SHP77 (cell line): ENCODE measurements at places on chromosomes 16 and 17.

DNA sequence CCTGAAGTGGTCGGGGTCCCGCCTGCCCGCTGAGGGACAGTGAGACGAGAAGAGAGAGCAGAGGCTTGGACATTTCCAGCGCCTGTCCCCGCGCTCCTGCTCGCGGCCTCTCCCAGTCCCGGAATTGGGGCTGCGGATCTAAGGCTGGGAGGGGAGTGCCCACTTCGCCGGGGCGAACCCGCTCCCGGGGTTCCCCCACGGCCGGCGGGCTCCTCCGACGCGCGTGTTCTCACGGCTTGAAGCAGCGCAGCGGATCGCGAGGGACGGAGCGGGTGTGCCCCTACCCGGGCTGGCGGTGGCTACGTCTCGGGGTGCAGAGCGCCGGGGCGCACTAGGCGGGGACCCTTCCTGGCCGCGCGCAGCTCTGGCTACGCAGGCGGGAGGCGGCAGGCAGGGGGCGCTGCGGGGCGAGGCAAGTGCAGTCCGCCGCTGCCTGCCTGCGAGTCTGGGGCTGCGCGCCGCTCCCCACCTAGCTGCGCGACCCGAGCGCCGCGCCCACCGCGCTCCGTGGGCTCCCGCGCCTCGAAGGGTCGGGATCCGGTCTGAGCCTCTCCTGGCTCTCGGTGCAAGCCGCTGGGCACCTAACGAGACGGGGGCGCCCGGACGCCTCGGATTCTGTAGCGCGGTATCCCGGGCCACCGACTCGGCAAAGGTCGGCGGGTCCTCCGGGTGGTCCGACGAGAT, 1.2 kb downstream of the NGFR start:
- DNase-seq = no peak

- DNase-seq = no peak
These were observed 5.2 kb upstream of the SPATA2L start for GRCh38 chr16:89706518-89707260.

- DNase-seq = no peak
These were observed 55.3 kb downstream of the ZFPM1 start for GRCh38 chr16:88508376-88508867.

- no peak for DNase-seq
These were observed 553.2 kb downstream of the MAF start for GRCh38 chr16:79047337-79047736.

- no peak for DNase-seq
These were observed 632 bp downstream of the SLC9A5 start for GRCh38 chr16:67249178-67250044.

- no peak for DNase-seq
These were observed 211.2 kb downstream of the IRF8 start for GRCh38 chr16:86110134-86110533.

GRCh38 chr17:8542599-8543502, 87.7 kb downstream of the MYH10 start:
- no peak for DNase-seq

GRCh38 chr17:5011928-5012327, 14.2 kb downstream of the KIF1C start:
- no peak for DNase-seq

GRCh38 chr16:53714205-53715022, 10.5 kb downstream of the FTO start:
- DNase-seq = no peak

GRCh38 chr17:49216953-49217650, 6.6 kb downstream of the ABI3 start:
- no peak for DNase-seq

DNA sequence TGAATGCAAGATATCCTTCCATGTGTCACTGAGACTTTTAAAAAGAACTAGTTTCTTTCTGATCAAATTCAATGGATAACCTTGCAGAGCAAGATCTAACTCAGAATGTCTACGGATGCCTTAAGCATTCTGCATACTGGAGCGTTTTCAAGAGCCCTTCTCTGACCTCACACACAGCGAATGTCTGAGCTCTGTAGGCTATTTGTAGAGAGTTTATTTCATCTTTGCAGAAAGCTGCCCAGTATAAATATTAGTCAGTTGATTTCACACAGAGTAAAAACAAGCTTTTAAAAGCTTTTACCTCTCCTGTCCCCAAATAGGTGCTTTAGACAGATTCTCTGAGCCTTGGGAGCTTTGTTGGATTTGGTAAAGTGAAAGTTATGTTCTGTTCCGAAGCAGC, 165.0 kb downstream of the RBFOX1 start:
- DNase-seq = no peak

DNA sequence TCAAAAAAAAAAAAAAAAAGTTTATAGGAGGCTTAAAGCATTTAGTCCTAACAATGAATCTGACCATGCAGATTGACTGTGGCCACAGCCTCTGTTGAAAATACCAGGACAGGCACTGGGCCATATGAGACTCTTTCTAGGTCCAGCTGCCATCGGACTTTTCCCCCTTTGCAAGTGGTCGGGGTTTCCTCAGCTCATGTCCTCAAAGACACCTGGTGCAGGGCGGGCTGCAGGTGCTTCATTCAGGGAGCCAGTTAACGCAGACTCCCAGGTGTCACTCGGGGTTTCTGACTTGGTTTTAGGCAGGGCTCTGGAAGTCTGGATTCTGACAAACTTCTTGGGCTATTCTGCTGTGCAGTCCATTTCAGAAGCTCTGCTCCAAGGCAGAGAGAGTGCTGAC, 20.9 kb downstream of the ELAC2 start:
- no peak for DNase-seq

DNA sequence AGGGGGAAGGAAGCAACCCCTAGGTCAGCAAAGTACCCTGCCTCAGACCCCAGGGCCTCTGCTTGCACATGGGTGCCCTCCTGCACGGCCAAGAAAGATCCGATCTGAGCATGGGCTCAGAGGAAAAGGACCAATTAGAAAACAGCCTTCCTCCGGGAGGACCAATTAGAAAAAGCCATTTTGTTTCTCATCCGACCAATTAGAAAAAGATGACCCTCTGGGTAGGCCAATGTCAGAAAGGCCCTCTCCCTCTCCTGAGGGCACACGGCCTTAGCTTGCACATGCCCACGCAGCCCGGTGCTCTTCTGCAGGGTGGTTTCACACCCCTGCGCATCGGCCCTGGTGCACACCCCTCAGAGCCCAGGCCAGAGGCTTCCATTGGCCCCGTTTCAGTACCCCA, 5.1 kb upstream of the CISD3 start:
- DNase-seq = peak; percentile 68

GRCh38 chr16:58628845-58629732, 537 bp downstream of the CNOT1 start:
- peak; percentile 40 for DNase-seq

GRCh38 chr16:16127469-16128116, 95.7 kb downstream of the ABCC6 start:
- peak; percentile 32 for DNase-seq

DNA sequence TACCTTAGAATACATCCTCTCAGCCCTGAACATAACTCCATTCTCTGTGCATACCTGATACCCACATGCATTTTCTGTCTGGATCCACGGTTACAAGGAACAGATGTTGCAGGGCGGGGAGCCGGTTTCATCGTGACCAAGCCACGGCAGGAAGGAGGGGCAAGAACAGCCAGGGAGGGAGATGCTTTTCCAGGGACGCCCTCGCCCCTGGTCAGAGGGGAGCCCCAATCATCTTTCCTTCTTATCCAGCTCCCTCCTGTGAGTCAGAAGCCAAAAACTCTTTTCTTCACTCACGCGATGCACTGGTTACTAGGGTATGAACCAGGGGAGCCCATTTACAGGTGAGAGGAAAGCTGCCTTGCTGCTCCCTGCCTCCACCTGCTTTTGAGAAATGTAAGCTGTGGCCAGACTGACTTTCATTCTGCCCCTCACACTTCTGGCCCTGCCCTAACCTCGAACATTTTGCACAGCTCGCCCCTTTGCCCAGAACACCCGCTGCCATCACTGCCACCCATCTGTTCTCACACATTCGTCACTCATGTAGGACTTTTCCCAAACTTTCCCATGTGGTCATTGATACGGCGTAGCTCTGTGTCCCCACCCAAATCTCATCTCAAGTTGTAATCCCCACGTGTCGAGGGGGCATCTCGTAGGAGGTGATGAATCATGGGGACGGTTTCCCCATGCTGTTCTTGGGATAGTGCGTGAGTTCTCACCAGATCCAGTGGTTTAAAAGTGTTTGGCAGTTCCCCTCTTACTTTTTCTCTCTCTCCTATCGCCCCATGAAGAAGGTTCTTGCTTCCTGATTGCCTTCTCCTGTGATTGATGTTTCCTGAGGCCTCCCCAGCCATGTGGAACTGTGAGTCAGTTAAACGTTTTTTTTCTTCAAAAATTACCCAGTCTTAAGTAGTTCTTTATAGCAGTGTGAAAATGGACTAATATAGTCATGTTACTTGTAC, 20.5 kb downstream of the FOXL1 start:
- DNase-seq = no peak

GRCh38 chr17:34758316-34758715, 178.9 kb downstream of the TMEM132E start:
- DNase-seq = no peak

DNA sequence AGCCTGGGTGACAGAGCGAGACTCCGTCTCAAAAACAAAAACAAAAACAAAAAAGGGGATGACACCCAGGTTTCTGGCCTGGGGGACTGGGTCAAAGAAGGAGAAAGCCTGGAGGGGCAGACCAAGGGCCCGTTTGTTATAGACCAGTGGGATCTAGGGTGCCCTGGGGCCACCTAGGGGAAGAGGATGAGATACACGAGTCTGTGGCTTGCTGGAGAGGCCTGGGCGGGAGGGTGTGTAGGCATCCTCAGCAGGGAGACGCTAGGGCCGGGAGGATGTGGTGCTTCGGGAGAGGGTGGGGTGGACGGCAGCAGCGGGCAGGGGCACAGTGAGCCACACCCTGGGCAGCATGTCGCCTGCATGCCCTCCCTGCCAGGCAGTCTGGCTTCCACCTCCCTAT, 17.1 kb upstream of the CRK start:
- DNase-seq = no peak

DNA sequence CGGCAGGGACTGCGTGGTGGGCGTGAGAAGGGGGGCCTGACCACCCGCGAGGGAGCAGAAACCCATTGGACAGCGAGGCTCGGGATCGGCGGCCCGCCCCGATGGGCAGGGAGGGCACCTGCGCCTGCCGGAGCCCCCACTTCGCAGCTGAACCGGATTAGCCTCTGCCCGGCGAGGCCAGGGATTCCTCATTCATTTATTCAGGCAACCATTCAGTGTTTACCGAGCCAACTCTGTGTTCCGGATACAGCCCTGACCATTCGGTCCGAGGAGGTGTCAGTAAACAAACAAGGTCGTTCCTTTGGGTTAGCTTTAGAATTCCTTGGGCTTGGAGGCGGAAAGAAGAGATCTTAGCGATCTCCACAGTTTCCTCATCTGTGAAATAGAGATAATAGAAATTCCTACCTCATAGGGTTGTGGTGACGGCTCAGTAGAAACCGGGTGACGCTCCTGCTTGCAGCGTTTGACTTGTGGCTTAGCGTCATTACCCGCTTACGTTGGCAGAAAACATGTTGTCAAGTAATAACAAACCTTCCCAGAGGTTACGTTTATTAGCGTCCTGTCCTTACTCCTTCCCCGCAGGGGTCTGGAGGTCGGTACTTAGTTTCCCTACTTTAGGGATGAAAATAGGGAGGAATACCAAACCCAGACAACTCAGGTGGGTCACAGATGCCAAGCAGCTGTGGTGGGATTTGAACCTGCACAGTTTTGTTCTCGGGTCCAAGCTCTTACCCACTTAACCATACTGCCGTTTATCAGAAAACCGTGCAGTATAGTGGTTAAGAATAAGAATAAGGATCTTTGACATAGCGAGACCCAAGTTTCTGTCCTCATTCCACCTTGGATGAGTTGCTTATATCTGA, 893 bp downstream of the POLR3E start:
- peak; percentile 83 for DNase-seq

DNA sequence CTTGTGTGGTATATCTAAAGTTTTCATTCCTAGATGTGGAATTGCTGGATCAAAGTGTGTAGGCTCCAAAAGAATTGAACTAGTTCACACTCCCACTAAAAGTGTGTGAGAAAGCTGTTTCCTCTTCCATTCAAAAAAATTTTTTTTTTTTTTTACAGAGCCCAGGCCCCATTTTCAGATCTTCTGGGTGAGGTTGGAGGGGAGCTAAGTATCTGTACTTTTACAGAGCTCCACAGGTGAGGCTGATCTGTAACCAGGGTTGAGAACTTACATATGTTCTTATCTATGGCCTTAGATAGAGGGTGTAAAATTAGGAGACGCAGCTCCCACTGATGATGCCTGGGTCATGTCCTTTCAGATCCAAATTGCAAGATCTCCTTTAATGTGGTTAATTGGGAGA, 31.9 kb downstream of the HLF start:
- DNase-seq = no peak

DNA sequence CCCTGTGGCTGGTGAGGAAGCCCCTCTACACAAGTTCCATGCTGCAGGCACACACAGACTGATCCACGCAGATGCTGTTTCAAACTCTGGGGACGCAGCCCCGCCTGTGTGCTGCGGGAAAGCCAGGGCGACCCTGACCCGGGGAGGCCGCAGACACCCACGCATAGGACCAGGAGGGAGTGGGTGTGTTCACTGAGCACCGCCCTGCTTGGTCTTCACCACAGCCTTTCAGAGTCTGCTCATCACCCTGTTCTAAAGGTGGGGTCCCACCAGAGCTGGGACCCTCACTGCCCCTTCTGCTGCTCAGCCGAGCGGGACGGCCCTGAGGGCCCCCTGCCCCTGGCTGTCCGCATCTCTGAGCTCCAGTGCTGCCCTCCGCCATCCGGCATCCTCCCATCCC, 7.5 kb downstream of the TSPAN10 start:
- no peak for DNase-seq

GRCh38 chr17:5236938-5237540, 2.4 kb upstream of the SCIMP start:
- no peak for DNase-seq

GRCh38 chr16:66605177-66605978, 874 bp downstream of the CMTM3 start:
- no peak for DNase-seq

DNA sequence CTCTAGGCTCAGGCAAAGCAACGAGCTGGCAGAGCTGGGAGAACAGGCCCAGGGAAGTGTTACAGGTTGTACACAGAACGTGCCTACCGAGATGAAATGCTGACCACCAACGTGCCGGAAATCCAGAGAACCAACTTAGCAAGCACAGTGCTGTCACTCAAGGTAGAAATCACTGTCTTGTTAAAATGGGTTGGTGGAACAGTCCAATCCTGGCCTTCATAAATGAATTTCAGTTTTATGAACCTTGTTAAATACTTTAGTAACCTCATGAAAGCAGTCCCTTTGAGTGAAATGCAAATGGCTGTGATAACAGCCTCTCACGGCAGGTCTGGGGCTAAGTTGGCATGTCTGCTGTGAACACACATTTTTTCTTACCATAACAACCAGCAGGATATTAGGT, 29.0 kb downstream of the ETV4 start:
- no peak for DNase-seq

GRCh38 chr17:38357486-38358123, 6.0 kb downstream of the SOCS7 start:
- no peak for DNase-seq

GRCh38 chr17:68592009-68592408, 9.2 kb downstream of the FAM20A start:
- DNase-seq = no peak

DNA sequence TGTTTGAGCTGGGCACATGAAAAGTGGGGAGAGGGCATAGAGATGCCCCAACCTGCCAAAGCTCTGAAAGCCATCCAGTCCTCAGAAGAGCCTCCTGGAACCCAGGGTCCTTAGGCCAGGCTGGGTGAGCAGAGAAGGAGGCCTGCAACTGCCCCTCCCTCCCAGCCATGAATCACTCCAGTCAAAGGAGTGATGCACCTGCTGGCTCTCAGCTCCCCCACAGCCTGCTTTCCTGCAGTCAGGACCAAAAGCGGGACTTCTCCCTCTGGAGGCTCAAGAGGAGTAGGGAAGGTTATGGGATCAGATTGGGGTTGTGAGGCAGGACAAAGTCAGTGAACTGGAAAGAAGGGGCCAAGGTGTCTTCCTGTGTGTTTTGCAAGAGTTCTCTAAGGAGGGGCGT, 145.6 kb downstream of the TMEM132E start:
- DNase-seq = peak; percentile 10
